ENCODE measurements at places on chromosomes 2 and 18.
A peak's percentile ranks its signal among the peaks of the same experiment; 100 is the strongest.

DNA sequence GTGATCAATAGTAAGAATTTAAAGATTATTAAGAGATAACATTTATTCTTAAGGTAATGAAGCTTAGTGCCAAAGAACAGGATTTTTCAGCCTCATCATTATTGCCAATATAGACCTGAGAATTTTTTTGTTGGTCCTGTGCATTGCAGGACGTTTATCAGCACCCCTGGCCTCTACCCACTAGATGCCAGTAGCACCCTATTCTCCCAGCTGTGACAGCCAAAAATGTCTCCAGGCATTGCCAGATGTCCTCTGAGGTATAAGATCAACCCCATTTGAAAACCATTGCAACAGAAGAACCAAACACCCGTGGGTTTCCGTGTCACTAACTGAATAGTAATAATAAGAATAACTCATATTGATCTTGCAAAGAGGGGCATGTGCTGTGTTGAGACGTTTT lies 700.0 kb upstream of the SOX11 start:
- no peak for DNase-seq

- DNase-seq = no peak
Measured at GRCh38 chr2:196372811-196373664, 201.7 kb upstream of the STK17B start.

DNA sequence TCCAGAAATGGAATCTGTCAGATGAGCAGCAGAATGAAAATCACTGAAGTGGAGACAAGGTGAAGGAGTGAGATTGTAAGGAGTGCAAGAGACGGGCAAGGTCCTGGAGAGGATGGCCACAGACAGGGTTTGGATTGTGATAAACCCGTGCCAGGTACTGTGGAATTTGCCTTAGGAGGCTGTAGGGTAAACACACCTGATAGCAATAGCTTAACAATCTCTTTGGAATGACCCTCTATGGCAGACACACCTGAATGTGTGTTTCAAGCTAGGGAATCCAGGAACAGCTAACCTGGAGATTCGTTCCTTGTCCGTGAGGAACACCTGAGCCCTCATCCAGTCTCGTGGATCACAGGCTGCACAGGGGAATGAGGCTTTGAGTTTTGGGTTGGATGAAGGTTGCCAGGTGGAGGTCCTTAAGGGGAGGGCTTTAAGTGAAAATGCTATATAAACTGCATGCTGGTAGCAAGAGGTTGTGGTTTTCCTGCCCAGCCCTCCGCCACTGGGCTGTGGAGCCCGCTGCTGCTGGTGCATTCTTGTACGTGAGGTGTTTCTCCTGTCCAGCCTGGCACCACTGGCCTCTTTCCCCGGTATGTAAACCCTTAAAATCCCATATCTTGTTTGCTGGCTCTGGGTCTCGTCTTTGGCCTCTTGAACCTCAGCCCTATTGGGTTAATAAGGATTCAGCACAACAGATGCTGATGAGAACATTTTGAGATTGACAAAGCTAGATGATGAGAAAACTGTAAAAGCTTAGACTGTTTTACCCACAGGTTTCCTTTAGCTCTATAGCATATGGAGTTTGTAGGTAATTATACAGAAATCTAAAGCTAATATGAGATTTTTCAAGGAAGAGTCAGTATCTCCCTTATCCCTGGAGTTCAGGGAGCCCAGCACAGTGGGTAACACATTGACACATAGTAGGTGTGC lies 117.9 kb downstream of the ARHGAP15 start:
- DNase-seq = no peak

DNA sequence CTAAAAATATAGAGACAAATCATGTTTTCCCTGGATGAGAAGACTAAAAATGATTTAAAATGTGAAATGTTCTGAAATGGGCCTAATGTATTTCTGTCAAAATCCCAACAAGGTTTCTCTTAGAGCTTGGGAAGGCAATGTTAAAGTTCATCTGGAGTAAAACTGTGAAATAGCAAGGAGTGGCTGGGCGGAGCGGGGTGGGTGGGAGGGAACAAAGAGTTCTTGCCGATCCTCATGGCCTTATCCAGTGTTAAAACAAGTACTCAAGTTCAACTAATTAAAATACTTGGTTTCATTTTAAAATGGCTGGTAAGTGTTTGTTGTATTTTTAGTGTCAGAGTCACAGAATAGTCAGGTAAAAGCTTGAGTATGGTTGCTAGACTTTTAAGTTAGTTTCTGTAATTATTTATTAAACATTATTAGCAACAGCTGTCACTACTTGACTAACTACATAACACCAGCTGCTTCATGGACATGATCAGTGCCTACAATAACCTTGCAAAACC lies 87.3 kb downstream of the RTN4 start:
- no peak for DNase-seq

DNA sequence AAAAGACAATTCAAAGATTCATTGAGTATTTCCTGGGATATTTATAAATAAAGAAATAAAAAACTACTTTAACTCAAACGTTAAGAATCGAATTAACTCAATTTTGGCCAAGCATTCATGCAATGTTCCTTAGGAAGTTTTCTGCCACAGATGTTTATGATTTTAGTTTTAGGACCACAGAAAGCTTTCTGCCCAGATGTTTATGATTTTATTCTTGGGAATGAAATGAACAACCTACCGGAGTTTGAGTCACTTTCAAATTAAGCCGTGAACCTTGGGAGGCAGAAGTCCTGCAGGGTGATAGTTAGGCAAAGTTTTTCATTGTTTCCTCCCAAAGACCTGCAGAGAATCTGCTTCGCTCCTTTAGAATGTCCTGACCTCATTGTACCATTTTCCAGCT lies 34.7 kb upstream of the MBP start:
- DNase-seq = no peak

DNA sequence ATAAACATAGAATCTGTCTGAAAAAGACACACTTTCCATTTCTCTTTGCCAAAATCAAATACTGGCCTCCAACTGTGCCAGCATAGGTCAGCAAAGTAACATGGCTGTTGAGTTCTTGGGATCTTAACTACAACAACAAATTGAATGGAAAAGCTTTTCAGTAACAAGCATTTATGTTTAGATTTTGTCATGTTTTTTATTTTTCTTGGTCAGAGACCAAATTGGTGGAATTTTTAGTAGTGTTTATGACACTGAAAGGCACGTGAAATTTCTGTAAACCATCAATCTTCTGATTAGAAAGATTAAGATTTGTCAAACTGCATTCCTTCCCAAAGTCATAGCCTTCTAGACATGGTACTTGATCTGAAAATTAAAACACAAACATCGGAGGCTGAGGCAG lies 77.6 kb downstream of the PDE1A start:
- no peak for DNase-seq

DNA sequence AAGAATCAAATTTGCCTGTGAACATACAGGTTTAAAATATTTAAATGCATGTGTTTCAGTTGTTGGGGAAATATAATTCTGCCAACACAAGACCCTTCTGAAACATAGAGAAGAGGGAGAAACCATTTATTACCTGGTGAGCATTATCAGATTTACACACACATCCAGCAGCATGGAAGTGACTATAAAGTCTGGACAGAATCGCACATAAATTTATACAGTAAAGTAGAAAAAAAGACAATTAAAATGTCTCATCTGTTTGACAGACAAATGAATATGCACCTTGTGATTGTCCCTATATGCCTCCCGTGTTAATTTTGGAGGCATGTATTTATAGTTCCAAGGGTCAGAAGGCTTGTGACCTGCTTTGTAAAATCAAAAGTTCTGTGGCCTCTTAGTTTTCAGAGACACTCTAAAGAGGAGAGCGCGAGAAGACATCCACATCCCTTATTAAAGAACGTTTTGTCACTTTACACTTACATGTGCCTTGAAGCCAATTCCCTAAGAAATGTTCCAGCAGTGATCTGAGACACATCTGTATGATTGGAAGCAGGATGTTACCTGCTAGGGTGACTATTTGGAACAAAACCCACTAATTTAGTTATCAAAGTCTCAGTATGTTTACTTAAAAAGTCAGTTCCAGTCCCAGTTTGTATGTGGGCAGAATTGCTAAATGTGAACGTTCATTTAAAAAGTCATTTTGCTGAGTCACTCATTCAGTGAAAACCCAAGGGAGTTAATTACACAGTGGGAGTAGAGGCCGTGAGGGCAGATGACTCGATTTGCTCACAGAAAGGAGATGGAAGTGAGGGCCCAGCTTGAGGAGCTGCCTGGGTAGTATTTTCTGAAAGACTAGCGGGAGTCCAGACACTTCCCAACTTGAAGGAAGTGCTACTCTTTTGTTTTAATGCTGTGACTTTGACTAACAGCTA lies 527.6 kb upstream of the MEX3C start:
- DNase-seq = no peak

GRCh38 chr2:144111437-144111836 lies 408.5 kb downstream of the ZEB2 start:
- peak; percentile 28 for DNase-seq

DNA sequence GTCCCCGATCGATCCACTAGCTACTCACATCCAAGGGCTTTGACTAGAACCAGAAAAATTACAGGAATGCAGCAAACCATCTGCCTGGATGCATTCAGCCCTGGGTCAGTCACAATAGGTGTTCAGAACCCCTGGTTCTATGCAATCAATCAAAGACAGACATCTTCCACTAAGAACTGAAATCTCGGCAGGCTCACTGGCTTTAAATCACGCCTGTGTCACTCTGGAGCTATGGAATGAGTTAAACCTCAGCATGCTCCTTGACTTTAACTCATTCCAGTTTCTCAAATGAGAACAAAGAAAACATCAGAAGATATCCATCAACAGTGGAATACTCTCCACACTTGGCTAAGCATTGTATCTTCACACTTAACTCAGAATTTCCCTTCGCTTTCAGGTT lies 68.1 kb upstream of the SPTBN1 start:
- no peak for DNase-seq

GRCh38 chr2:187206071-187206470 lies 242.0 kb downstream of the CALCRL start:
- no peak for DNase-seq

DNA sequence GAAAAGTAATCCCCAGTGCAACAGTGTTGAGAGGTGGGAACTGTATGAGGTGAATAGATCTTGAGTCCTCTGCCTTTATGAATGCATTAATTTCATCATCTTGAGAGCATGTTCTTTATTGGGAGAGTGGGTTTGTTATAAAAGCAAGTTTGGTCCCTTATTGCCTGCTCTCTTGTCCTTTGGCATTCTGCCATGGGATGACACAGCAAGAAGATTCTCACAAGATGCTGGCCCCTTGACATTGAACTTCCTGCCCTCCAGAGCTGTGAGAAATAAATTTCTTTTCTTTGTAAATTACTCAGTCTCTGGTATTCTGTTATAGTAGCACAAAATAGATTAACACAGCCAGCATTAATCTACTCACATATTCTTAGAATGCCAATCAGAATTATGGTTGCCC lies 108.6 kb downstream of the EHBP1 start:
- DNase-seq = no peak

- no peak for DNase-seq
Measured at GRCh38 chr2:174280596-174280995, 32.3 kb upstream of the OLA1 start.

GRCh38 chr2:128271597-128271910 lies 47.1 kb downstream of the HS6ST1 start:
- DNase-seq = no peak

DNA sequence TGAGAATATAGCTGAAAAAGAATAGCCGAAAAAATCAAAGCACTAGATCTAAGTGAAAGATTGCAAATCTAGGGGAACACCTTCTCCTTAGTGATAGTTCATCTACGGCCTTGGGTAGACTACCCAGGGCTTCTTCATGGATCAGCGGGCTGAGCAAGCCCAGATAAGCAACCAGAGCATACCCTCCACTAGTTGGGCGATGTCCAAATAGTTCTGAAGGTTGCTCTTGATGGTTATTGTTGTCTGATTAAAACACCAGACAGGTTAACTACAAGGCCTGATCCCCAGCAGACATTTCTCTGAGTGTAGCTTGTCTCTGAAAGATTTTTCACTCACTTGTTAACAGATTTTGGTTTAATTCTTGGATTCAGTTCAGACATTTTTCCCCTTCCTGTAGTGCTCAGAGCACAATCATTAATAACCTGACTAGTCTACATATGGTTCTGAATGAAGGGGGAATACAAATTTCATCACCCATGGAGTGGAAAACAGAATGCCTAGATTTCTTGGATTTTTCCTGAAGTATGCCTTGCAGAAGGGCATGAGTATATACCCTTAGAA lies 99.6 kb downstream of the BABAM2 start:
- DNase-seq = no peak

- no peak for DNase-seq
Measured at GRCh38 chr18:48753691-48754090, 197.1 kb downstream of the SMAD7 start.

DNA sequence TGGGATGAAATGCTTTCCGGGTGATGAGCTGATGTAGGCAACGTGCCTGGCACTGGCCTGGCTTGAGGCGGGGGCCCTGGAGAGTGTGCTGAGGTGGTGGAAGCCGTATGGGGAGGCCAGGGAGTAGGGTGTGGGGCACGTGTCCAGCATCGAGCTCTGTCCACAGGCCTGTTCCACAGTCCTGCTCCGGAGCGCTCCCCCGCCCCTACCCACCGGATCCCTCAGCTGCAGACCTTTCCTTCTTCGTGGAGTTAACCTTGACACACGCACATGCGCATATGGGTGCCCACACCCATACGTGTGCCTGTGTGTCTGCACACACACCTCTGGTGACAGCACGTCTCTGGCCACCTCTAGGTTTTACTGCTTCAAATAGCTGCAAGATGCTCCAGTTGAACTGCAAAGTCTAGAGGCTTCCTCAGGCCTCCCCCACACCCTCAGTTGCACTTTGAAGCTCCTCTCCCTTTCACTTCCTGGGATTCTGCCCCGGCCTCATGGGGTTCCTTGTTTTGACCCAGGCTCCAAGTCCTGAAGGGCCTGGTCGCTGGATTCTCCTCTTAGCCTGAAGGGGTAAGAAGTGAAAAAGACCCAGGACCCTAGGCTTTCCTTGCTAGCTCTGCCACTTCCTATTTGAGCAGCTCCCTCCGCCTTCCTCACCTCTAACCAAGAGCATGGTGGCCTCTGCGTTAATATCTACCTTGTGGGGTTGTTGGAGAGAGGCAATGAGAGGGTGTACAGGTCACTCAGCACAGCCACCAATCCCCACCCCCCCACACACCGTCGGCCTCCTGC lies 49.5 kb downstream of the INHBB start:
- no peak for DNase-seq

DNA sequence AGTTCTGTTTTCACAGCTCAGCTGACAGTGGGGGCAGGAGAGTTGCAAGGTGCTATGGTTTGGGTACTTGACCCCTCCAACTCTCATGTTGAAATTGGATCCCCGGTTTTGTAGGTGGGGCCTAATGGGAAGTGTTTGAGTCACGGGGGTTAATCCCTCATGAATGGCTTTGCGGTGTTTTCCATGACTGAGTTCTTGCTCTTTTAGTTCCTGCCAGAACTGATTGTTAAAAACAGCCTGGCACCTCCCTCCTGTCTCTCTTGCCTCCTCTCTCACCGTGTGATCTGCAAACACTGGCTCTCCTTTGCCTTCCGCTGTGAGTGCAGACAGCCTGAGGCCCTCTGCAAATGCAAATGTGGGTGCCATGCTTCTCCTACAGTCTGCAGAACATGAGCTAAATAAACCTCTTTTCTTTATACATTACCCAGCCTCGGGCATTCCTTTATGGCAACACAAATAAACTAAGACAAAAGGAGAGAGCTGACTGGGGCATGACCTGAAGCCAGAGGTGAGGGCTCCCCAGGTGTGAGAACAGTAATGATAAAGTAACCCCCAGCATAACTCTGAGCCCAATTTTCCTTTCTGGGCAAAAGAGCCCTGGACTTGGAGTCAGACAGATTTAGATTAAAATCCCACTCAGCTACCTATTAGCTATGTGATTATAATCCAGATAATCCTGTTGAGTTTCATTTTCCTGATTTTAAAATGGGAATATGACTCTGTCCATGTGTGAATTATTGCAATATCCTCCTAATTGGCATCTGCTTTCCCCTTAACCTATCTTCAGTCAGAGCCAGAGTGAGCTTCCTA lies 64.9 kb upstream of the CAPN13 start:
- DNase-seq = peak; percentile 58

Measured in RWPE1 (cell line).